Uterus (tissue), 4 donors: ENCODE measurements at places on chromosomes 4 and X.

DNA sequence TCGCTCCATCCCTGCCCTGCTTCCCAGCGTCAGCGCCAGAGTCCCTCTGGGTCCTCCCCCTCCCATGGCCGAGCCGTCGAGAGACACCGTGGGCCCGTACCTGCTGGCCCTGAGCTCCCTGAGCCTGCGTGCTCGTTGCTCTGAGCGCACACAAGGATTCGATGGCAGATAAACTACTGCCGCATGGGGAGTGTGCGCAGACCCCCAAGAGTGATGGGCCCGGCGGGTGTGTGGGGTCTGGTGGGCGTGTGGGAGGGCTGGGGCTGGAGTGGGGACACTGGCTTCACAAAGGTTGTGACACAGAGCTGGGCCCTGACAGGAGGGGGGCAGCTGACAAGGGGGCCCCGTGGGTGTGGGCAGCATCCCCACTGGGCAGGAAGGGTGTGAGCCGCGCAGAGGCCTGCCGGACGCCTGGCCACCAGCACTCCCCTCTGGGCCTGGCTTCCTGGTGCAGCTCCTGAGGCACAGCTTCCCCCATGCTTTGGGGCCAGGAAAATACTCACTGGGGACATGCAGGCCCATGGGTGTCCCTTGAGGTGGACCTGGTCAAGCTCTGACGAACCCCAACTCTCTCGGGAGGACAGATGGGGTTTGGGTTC lies 4.8 kb upstream of the RGS12 start:
- DNase-seq, result no peak

GRCh38 chrX:68931345-68931744 lies 102.5 kb downstream of the EFNB1 start:
- no peak for DNase-seq

- DNase-seq, result no peak
Observed at GRCh38 chrX:45524805-45525204, 324.1 kb upstream of the DIPK2B start.

DNA sequence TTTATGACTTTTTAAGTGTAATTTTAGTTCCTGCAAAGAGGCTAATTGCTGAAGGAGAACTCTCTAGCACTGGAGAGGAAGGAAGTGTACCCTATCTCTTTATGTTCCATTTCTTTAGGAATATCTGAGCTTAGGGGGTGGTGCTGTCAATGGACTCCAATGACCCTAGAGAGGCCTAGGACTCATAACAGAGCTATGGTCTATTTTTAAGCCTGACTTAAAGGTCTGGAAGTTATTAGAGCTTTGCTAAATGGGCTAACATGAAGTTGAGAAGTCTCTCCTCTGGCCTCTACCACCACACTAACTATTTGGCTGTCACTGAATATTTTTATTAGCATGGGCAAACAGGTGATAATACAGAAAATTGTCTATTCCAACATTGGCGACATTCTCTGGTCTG lies 152.2 kb downstream of the SPATA18 start:
- DNase-seq, result no peak

GRCh38 chr4:81146466-81146865 lies 68.6 kb downstream of the PRKG2 start:
- DNase-seq, result no peak

DNA sequence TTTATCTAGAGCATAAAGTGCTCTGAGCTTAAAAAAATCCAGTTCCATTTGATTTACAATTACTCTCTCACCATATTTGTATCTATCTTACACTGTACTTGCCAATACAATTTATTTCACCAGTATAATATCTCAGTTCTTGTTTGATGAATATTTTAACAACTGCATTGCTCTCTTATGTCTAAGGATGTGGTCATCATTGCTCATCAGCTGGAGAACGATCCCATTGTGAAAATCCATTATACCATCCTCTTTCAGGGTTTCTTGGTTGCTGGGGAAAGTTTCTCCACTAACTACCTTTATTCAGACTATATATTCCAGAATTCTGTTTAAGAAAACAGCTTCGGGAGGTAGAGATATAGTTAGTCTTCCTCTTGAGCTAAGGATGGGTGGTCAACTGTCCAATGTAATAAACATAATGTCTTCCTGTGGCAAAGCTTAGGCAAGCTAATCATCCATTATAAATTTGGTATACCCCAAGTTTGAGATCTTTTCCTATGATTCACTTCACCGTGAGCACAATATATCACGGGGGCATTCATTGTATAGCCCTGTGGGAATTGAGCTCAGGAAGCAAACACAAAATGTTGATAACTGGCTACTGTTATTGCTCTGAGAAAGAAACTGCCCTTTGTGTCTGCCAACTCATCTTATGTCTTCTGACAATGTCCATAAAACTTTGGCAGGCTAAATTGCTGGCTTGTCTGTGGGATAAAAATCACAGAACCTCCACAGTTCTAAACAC lies 2361.9 kb downstream of the ARAP2 start:
- no peak for DNase-seq

- peak; percentile 19 for DNase-seq
Observed at GRCh38 chrX:63350465-63350877, 661 bp downstream of the SPIN4 start.

- DNase-seq, result no peak
Observed at GRCh38 chr4:100632163-100632562, 114.3 kb upstream of the EMCN start.

DNA sequence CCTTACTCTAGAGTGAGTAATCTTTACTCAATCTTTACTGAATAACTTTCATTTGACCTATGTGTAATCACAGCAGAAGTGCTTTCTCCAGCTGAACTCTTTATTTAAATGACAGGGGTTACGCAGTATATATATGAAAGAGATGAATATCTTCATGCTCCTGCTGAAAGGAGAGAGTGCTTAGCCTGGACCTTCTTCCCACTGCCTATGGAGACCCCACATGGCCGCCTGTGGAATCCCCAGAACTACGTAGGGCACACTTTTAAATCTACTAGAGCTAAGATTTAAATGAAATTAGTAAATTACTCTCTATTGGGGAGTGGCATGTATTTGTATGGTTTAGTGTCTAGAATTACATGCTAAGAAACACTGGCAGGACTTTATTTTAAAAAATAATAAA lies 391.2 kb downstream of the ANKRD50 start:
- DNase-seq, result no peak

GRCh38 chr4:37160653-37161052 lies 83.9 kb upstream of the NWD2 start:
- DNase-seq, result no peak

GRCh38 chr4:121788896-121789295 lies 12.2 kb upstream of the EXOSC9 start:
- DNase-seq, result no peak

DNA sequence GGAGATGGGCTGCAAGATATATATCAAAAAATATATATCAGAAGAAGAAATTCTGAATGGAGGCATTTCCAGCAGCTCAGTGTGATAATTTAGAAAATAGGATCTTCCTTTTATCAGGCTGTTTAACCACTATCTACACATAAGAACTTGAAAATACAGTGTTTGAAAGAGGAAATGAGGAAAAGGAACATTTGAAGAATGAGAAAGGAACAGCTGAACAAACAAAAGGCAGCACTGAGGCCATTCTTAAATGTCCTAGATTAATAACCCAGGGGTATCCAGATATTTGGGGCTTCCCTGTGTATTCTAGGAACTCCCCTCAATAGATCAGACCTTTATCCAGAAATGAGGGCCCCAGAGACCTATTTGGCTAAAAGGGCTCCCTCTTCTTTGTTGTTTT lies 4.1 kb downstream of the SLC39A8 start:
- no peak for DNase-seq

DNA sequence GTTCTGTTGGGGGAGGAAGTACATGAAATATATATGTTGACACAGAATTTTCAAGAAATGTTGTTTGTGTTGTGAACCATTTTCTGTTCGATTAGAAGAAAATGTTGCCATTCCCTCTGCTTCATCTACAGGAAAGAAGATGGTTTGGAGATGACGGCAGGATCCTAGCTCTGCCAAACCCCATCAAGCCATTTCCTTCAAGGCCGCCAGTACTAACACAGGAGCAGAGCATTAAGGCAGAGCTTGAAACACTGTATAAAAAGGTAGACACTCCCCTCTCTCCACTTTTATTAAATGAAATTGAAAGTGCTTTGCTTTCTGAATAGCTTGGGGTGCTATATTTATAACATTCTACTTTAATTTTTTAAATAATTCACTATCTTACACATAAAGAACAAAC lies 46.8 kb downstream of the CC2D2A start:
- DNase-seq, result no peak

- no peak for DNase-seq
Observed at GRCh38 chr4:56856656-56857055, 35.2 kb upstream of the SPINK2 start.

- peak; percentile 41 for DNase-seq
Observed at GRCh38 chr4:54657551-54658251, at the start of gene KIT. Gene KIT (plus strand): TSS chr4:54657957. CDS start chr4:54658015, 58 bp downstream.

- no peak for DNase-seq
Observed at GRCh38 chrX:52346174-52347165, 22.4 kb upstream of the XAGE2 start.

- DNase-seq, result no peak
Observed at GRCh38 chr4:177356206-177356605, 46.5 kb downstream of the NEIL3 start.

DNA sequence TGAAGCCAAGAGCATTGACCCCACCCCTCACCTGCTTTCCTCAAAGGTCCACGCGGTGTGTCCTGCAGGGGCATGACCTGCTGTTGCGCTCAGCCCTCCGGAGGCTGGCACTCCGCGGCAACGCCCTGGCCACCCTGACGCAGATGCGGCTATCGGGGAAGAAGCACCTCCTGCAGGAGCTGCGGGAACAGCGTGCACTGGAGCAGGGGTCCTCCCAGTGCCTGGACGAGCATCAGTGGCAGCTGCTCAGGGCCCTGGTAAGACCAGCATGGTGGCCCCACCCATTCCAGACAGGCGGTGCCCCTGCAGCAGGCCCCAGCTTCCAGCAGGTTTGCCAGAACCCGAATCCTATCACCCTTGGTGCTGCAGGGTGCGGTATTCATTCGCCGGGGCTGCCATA lies 86.0 kb downstream of the EVC start:
- no peak for DNase-seq

DNA sequence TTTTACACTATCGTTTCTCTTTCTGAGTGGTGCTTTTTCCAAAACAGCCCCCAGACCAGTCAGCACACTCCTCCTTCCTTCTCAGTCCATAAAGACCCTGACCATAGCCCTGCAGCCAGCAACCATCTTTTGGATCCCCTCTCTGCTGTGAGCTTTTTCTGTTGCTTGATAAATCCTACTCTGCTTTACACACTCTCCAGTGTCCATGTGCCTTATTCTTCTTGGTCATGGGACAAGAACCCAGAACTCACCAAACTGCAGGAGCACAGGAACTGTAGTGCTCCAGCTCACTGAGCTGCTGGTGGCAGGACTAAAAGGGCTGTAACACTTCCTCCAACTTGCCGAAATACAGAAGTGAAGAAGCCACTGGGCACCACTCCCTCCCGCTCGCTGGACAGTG lies 32.5 kb downstream of the COX18 start:
- no peak for DNase-seq

GRCh38 chr4:24842356-24842755 lies 47.0 kb downstream of the SOD3 start:
- no peak for DNase-seq

DNA sequence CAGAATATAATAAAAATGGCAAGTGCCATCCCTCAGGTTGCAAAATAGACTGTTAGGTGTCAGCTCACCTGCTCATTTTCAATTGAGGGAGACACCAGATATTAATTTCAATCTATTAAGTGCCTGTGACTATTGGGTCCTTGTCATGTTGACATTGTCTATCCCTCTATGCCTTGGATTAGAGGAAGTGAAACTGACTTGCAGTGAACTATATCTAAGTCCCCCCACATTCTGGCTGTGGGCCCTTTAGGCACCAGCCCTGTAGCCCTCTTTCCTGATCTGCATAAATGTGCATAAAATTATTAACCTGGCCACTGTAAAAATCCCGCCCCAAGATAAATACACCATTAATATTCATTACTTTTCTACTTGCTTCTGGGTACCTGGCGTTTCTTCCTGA lies 293.0 kb upstream of the CLNK start:
- no peak for DNase-seq

DNA sequence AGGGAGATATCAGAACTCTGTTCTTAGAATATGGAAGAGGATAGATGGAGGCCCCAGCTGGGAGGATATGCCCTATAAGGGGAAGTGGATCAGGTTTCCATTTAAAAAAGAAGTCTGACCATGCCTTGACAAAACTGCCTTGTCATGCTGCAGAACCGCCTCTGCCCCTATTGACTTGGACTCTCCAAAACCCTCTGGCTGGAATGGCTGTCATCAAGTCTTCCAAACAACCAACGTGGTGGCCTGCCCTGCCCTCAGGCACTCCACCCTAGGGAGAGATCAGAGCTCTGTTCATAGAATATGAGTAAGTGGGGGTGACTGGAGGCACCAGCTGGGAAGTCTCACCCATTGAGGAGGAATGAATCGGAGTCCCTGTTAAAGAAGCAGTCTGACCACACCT lies 114.9 kb downstream of the VSIG4 start:
- no peak for DNase-seq

DNA sequence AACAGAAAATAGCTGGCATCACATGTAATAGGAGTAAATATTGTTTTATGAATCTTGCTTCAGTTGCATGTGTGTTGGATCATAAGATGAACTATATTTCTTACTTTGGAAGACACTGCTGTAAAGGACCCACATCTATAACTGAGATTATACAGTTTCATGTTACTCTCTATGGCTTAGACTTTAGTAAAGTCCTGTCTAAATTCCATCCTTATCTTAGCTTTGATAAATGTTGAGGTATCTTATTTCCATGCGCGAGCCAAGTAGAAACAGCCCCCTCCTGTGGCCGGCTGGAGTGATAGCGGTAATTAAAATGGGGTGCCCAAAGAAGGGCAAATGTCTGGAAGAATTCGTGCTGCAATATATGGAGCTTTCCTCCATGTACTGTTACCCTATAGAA lies 43.0 kb downstream of the CCDC158 start:
- DNase-seq, result no peak

DNA sequence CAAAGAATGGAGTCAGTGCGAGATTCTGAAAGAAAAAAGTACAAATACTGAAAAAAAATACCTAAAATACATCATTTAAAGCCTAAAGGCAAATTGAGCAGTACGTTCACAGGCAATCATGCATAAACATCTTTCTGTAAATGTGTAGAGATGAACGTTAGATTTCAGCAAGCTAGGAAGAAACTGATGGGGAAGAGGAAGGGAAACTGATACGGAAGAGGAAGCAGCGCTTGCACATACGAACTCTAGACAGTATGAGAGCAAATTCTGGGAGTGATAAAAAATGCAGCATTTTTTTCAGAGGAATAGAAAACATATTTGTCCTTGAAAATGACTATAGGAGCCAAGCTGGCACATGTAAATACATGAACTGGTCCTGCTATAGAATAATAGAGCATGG lies 9.4 kb downstream of the ANKRD50 start:
- no peak for DNase-seq

DNA sequence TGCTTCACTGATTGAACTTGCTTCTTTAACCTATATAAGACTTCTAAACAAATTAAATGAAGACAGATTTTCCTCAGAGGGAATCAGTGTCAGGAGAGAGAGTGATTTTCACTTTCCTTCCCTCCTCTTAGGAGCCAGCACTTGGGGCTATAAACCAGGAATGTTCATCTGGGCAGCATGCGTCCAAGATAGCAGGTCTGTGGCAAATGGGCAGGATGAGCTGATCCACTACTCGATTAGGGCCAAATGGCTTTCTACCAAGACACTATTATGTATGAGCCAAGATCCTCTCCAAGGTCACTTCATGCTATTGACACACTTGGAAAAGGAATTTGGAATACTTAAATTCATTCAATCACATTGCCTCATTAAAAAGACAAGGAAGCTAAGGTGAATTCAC lies 203.9 kb upstream of the GRID2 start:
- DNase-seq, result no peak

- DNase-seq, result no peak
Observed at GRCh38 chrX:49695276-49696180, at the start of gene PAGE1. Gene PAGE1 (minus strand): TSS chrX:49695984. CDS start chrX:49694770, 1,214 bp downstream.

- DNase-seq, result no peak
Observed at GRCh38 chr4:3291411-3291968, 1.3 kb upstream of the RGS12 start.
